ENCODE measurements at places on chromosomes 3 and 15. TPM values are rescaled to one million over a fixed set of nuclear protein-coding genes. Genes with fewer than 3 reads are reported as not detected.
A peak's percentile ranks its signal among the peaks of the same experiment; 100 is the strongest.

DNA sequence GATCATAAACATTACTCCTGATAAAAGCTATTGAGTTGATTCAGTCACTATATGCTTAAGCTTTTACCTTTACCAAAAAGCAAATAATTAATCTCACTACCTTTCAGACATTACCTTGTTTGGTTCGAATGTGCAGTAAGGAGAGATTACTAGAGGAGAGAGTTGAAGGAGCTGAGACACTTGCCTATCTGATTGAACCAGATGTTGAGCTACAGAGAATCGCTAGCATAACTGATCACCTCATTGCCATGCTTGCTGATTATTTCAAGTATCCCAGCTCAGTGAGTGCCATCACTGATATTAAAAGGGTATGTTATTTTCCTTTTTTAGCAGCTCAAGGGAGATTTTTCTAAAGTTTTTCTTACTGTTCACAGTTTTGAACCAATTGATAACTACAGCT is 54.6 kb downstream of the ARMC8 start:
- H3K27ac ChIP-seq, result no peak overlapping the region
- H3K27me3 ChIP-seq, result no peaks in the 10 kb centered on the region
- H3K4me3 ChIP-seq, result no peak overlapping the region
- peaks cover 41% of the 10 kb centered on the region for H3K36me3 ChIP-seq
- DNase-seq, result no peak

- H3K27ac ChIP-seq, result no peak overlapping the region
- H3K4me3 ChIP-seq, result no peak overlapping the region
- no peaks in the 10 kb centered on the region for H3K4me1 ChIP-seq
- no peaks in the 10 kb centered on the region for H3K27me3 ChIP-seq
- DNase-seq, result no peak
Measured at GRCh38 chr3:104832530-104832929, 534.2 kb upstream of the ALCAM start.

GRCh38 chr3:139226731-139227130 is 117.1 kb upstream of the MRPS22 start:
- DNase-seq, result no peak
- H3K27ac ChIP-seq, result no peak overlapping the region
- H3K36me3 ChIP-seq, result no peaks in the 10 kb centered on the region

DNA sequence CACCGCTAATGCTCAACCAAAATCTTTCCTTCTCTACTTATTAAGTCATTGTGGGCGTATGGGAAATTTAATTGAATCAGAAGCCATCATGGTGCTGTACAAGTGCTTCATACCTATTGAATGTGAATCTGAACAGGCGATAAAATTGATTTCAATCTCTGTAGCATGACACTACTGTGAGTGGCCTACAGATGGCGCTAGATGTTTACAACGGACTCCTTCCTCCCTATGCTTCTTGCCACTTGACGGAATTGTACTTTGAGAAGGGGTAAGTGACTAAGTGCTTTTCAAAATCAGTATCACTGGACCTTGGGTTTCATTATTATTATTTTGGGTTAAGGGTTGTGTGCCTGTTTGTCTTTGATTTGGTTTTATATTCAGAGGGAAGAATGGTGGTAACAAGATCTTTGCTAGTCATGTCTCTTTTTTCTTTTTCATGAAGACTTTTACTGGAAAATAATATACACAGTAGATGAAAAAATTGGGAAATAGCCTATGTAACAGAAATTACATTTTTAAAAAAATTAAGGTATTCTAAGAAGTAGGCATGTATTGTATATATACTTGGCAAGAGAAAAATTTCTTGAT is 35.4 kb downstream of the ACP3 start:
- no peaks in the 10 kb centered on the region for H3K36me3 ChIP-seq
- no peaks in the 10 kb centered on the region for H3K4me1 ChIP-seq
- no peak overlapping the region for H3K27ac ChIP-seq
- no peak overlapping the region for H3K4me3 ChIP-seq

DNA sequence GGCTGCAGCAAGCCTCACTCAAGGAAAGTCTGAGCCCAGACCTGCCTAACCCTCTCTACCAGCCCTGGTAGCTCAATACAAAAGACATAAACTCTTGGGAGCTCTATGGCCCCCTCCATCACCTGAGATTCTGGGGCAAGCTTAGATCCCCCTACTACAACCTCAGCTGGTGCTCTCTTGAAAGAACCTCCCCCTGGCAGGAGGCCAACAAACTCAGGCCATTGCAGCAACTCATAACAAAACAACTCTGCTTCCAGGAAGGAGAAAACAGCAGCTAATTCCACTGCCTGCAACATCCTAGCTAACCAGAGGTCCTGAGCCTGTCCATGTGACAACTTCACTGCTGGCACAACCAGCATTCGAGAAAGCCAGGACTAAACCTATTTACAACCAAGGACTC is 169.2 kb downstream of the ROBO1 start:
- H3K27me3 ChIP-seq, result no peaks in the 10 kb centered on the region
- no peak overlapping the region for H3K4me3 ChIP-seq
- no peaks in the 10 kb centered on the region for H3K4me1 ChIP-seq
- DNase-seq, result no peak

DNA sequence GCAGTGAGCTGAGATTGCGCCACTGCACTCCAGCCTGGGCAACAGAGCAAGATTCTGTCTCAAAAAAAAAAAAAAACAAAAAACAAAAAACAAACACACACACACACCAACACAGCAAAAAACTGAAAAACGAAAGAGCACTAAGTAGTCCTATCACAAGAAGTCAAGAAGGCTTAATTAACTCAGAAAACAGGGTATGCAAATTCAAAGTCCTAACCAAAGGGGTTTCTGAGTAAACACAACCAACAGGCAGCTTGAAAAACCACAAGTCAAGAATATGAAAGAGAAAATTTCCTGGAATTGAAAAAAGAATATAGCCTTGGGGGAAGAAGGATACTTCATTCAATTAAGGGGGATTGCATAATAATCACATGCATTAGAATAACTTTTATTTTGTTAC is 37.7 kb upstream of the PARP14 start:
- H3K27me3 ChIP-seq, result peaks cover 6% of the 10 kb centered on the region
- H3K4me1 ChIP-seq, result peaks cover 38% of the 10 kb centered on the region
- peaks cover 22% of the 10 kb centered on the region for H3K36me3 ChIP-seq
- DNase-seq, result no peak

GRCh38 chr3:188491276-188491687 is 337.3 kb downstream of the LPP start:
- H3K36me3 ChIP-seq, result peaks cover 29% of the 10 kb centered on the region
- no peaks in the 10 kb centered on the region for H3K4me1 ChIP-seq
- no peaks in the 10 kb centered on the region for H3K27me3 ChIP-seq
- no peak overlapping the region for H3K27ac ChIP-seq
- no peak overlapping the region for H3K4me3 ChIP-seq
- DNase-seq, result no peak

GRCh38 chr3:61315871-61316270 is 64.6 kb upstream of the FHIT start:
- no peaks in the 10 kb centered on the region for H3K4me1 ChIP-seq
- H3K27ac ChIP-seq, result no peak overlapping the region
- H3K4me3 ChIP-seq, result no peak overlapping the region

GRCh38 chr15:41891946-41892345 is 1.9 kb downstream of the SPTBN5 start:
- H3K36me3 ChIP-seq, result no peaks in the 10 kb centered on the region
- no peak overlapping the region for H3K4me3 ChIP-seq
- peak overlapping the region; percentile 80 for H3K27ac ChIP-seq

GRCh38 chr3:39323494-39323893 is 6.0 kb upstream of the CCR8 start:
- DNase-seq, result no peak
- H3K36me3 ChIP-seq, result peaks cover 4% of the 10 kb centered on the region
- H3K4me3 ChIP-seq, result no peak overlapping the region

DNA sequence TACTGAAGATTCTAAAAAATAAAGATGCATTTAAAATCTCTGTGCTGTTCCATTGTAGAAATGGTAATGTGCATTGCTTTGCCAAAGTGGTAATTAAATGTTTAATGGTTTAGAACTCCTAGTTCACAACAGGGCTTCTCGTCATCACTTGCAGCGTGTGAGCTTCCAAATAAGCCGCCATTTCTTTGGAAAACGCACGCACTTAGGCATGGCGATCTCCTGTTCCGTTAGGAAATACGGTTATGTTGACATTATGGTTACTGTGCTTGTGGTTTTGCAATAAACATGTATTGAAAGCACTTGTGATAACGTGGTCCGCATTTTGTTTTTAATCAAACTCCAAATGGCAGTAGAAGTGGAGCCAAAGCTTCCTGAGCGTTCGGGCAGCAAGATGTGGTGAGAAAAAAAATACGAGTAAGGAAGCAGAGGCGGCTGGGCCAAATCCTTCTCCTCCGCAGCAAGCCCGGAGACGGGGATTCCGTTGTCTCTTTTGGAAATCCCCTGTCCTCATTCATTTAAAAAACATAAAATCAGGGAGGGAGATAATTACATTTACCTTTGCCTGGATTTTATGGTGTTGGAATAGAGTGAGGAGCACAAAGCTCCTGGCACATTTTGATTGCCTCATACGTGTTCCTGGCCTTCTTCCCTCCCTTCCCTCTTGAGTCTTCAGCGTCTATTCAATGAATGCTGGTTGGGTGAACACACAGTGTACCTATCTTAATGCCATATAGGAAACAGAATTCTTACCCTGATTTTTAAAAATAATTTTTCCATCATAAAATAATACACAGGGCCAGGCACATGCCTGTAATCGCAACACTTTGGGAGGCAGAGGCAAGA is 97.5 kb downstream of the SLC49A4 start:
- peaks cover 39% of the 10 kb centered on the region for H3K4me1 ChIP-seq
- no peak overlapping the region for H3K27ac ChIP-seq
- H3K4me3 ChIP-seq, result no peak overlapping the region
- no peaks in the 10 kb centered on the region for H3K36me3 ChIP-seq
- no peak for DNase-seq
- H3K27me3 ChIP-seq, result peaks cover 18% of the 10 kb centered on the region

The UBAP1L gene
- 4.2 TPM for total RNA-seq

The CCR3 gene
- 0.37 TPM for total RNA-seq

The TRIM42 gene
- total RNA-seq, result not detected

The BOC gene
- not detected for total RNA-seq

The SLC25A36 gene
- 39.6 TPM for total RNA-seq

The LSG1 gene
- 48.0 TPM for total RNA-seq

The OCA2 gene
- not detected for total RNA-seq
